ENCODE measurements at places on chromosomes 13 and 19. TPM values are rescaled to one million over a fixed set of nuclear protein-coding genes. Genes with fewer than 3 reads are reported as not detected.

- no peak for DNase-seq
These were observed 139.2 kb downstream of the PCDH20 start for GRCh38 chr13:61276401-61276800.

DNA sequence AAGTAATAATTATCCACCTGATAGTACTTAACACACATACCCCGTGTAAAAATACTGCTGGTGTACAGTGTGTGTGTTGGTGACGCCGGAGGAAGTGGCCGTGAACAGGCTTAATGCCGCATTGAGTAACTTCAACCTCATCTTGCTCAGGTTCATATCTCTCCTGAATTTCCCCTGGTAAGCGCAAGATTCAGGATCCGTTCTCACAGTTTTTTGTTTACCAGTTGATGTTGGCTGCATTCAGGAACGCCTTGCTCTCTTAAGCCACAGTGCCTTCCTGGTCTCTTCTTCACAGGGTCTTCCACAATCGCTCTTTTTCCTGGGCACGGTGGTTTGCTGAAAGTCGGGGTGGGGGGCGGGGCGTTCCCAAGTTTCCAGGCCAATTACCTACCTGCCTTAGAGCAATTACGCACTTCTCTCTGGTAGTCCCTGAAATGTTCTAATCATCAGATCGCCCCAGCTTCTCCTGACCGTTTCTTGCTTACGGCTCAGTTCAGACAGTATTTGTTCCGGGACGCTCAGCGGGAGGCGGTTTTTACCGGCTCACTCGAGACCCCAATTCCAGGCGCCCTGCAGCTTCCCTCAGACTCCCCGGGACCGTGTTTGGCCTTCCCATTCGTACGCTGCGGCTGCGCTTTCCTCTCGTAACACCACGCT is 706 bp upstream of the DNAJC3 start:
- no peak for DNase-seq

The WDR62 gene
- total RNA-seq, result 1.3 TPM

- no peak for DNase-seq
These were observed 34.1 kb downstream of the NOTCH3 start for GRCh38 chr19:15166700-15167099.

The FDX2 gene
- 21.8 TPM for total RNA-seq

Data from mucosa of gallbladder (tissue), 1 donor.